Activated T-cell treated with anti-CD3 and anti-CD28 coated beads for 4 hours (primary cell): ENCODE measurements at places on chromosomes 1 and 21.

DNA sequence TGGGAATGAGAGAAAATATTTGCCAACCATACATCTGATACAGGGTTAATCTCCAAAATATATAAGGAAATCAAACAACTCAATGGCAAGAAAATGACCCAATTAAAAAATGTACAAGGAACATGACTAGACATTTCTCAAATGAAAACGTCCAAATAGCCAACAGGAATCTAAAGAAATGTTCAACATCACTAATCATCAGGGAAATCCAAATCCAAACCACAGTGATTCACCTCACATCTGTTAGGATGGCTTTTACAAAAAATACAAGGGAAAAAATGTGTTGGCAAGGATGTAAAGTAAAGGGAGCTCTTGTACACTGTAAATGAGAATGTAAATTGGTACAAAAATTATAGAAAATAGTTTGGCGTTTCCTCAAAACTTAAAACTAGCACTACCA is 54.7 kb upstream of the ZRANB2 start:
- DNase-seq, result no peak

DNA sequence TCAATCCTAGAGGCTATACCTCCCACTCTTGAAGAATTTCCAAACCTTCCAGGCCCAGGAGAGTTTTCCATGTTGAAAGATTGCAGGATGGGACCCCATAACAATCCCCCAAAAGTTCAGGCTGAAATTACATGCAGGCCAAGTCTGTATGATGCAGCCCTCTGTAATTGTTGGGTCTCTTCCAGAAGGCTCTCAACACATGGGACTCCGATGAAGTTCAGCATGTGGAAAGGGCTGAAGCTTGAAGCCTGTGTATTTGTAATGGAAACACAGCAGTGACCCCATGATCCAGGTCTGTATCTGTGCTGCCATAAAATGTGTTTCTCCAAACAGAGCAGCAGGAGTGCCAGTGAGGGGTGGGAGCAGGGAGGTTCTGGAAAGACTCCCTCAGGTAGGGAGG is 202.5 kb upstream of the LYPLAL1 start:
- DNase-seq, result no peak

DNA sequence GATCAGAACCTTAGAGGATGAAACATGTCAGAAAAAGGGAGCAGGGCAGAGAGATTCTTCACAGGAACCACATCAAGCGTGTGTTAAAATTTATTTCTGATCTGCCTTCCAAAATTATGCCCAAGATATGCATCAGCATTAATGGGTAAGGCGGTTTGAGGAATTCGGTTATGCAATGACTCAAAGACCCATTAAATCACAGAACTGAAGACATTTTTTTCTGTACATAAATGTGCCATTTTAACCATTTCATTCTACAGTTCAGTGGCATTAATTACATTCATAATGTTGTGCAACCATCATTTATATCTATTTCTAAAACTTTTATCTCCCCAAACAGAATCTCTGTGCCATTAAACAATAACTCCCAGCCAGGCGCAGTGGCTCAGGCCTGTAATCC is 43.4 kb downstream of the CNST start:
- no peak for DNase-seq

DNA sequence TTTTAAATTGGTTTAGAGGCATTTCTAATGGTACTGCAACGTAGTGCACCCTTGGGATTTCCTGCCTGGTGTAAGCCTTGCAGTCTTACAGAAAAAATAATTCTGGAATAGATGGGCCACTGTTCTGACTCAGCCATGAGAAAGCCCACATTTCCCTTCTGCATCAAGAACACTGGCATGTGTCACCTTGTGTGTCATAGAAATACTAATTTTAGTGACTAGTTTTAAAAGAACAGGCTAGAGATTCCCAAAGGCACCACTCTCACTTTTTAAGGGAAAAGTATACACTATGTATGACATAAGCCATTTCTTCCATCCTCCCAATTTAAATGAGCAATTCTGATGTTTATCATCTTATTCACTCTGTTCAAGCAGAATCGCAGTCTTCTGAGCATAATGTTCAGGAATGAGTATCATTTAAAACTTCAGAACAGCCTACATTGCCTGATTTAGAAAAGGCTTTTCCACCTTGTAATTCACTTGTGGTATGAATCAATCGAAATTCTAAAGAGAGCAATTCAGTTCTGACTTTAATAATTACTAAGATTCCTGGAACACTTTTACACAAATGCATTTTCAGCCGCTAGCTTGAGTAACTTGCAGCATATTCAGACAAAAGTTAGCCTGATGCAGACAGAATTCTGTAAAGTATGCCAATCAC is 18.8 kb downstream of the RGS13 start:
- DNase-seq, result no peak

- peak; percentile 89 for DNase-seq
These were observed at the start of gene SARS1 for GRCh38 chr1:109213824-109214693. SARS1 (plus strand) TSS chr1:109213918; CDS start chr1:109213993, 75 bp downstream.

DNA sequence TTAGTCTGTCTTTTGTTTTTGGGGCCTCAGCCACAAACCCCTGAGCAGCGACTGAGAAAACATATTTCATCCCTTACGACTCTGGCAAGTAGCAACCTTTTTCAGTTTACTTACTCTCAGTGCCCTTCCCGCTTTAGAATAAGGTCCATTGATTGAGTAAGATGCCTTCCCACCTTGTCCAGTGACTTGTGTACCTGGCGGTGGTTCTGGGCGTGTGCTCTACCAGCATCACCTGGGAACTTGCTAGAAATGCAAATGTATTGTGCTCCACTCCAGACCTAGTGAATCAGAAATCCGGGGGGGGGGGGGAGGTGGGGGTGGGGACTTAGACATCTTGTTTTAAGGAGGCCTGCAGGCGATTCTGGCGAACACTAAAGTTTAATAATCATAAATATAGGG is 72.1 kb downstream of the S1PR1 start:
- DNase-seq, result no peak

DNA sequence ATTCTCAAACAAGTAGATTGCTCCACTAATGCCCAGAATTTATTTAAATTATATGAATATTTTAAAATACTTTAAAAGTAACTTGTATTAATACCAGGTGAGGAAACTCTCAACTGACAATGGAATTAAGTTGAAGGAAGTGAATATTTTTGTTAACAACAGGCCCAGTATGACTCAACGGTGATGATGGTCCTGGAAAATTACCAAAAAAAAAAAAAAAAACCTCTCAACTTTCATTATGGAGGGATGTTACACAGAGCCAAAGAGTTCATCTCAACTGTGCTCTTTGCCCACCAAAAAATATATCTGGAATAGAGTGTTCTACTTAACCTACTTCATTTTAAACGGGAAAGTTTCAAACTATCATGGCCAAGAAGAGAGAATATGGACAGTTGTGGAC is 28.3 kb downstream of the CFH start:
- no peak for DNase-seq

DNA sequence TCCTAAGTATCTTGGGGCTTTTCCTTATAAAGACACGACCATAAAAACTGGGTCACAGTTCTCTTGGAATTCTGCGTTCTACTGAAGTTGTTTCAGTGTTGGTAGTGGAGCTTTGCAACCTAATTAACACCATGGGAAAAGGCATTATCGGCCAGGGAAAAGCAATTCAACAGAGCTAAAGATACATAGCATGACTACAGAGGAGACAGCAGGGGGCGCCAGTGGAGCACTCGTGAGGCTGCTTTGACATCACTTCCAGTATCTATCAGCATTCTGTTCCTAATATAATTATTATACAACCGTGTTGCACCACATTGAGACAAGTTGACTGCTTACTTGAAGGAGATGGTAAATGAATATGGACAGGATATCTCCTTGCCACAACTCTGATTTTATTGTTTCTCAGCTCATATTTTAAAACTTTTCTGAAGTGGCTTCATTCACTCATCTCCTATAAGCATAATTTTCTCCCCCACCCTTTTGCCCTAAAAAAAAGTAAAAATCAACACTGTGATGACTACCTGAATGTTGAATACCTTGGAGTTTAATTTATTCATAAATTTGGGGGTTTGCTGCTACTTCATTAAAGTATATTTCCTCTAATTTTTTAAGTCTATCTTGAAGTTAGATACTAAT is 39.4 kb downstream of the ZP4 start:
- no peak for DNase-seq

GRCh38 chr1:81529014-81529413 is 271.7 kb upstream of the ADGRL2 start:
- no peak for DNase-seq

DNA sequence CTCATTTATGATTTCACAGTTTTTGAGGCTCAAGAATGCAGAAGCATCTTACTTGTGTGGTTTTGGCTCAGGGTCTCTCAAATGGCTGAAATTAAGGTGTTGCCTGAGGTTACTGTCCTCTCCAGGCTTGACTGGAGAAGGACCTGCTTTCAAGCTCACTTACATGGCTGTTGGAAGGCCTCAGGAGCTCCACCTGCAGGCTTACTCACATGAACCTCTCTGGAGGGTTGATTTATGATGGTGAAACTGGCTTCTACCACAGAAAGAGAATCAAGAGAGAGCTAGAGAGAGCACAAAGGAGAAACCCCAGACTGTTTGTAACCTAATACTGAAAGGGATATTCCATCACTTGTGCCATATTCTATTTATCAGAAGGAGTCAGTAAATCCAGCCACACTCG is 6.2 kb upstream of the KCNK2 start:
- DNase-seq, result no peak

DNA sequence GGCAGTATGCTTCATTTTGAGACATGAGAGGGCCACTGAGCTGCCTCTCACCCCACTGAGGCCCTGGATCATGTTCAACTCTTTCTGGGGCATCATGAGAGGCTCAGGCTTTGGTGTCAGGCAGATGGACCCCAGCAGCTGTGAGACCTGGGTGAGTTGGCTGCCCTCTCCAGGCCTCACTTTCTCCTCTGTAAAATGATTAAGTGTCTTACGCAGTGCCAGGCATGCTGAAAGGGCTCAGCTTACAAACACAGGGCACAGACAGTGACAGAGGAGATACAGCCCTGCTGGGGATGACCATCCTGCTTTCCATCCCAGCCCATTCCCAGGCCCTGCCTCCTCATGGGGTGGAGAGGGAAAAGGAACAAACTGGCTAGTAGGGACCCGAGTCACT is 387.4 kb downstream of the MATN1 start:
- no peak for DNase-seq

GRCh38 chr1:1164701-1165451 is 8.8 kb upstream of the TTLL10 start:
- no peak for DNase-seq

GRCh38 chr1:39081271-39082009 is 55.3 kb downstream of the NDUFS5 start:
- DNase-seq, result no peak

- no peak for DNase-seq
These were observed at the start of gene CSMD2 for GRCh38 chr1:34164771-34165391. CSMD2 (minus strand) TSS chr1:34165230; CDS start chr1:34165097, 133 bp downstream.

- DNase-seq, result no peak
These were observed 25.9 kb upstream of the TOR3A start for GRCh38 chr1:179055937-179056336.

- no peak for DNase-seq
These were observed 2.2 kb downstream of the DEDD start for GRCh38 chr1:161130266-161130665.

DNA sequence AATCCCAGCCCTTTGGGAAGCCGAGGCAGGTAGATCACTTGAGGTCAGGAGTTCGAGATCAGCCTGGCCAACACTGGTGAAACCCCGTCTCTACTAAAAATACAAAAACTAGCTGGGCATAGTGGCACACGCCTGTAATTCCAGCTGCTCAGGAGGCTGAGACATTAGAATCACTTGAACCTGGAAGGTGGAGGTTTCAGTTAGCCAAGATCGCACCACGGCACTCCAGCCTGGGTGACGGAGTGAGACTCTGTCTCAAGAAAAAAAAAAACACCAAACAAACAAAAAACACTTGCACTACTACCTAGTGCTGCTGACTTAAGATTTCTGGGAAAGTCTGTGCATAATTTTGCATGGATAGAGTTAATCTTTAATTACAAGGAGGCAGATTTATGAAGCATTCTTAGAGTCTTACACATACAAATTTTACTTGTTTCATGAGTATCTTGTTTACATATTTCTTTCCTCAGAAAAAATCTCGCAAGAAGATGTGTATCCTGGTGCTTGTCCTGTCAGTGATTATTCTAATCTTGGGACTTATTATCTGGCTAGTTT is 8.7 kb upstream of the PPP1R8 start:
- DNase-seq, result no peak

DNA sequence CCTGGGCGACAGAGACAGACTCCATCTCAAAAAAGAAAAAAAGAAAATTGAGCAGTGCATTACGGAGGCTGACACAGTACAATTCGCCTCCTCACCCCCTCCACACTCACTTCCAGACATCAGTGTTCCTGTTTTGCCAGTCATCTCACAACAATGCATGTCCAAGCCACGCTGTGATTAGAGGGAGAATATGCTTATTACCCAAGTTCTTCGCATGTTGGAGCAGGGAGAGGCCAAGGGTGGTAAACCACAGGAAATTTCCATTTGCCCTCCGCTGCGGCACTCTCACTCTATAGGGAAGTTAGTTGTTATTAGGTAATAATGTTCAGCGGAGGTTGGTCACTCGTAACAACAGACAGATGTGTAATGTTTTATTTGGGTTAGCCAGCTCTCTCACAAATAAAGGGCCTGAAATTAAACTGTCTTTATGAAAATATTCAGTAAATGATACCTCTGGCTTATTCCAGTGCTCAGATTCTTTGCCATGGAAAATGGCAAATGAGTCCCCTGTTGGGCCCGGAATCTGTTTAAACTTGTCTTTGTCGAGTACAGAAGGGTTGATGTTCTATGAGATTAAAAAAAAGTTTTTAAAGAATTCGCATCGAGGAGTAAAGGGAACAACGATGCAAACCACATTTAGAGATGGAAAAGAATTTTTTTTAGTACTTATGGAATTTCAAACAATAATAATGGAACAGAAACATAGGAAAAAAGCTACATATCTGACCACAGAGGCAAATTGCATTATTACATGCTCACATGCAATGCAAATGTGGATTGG is 33.1 kb downstream of the KCNJ15 start:
- no peak for DNase-seq

- DNase-seq, result no peak
These were observed 52.0 kb upstream of the RGS2 start for GRCh38 chr1:192756847-192757246.

GRCh38 chr1:245587435-245588115 is 432.8 kb downstream of the KIF26B start:
- DNase-seq, result no peak
